RPMI7951 (cell line): ENCODE measurements at places on chromosomes 1 and 21. TPM values are rescaled to one million over a fixed set of nuclear protein-coding genes. Genes with fewer than 3 reads are reported as not detected.

PTCH2 gene
- under 0.01 and 0.12 TPM in 2 replicates for total RNA-seq

FAM151A gene
- total RNA-seq, result not detected in 2 replicates

CELA2B gene
- total RNA-seq, result not detected in 2 replicates

NME7 gene
- 23.2 and 31.1 TPM in 2 replicates for total RNA-seq

SLC44A3 gene
- 0.98 and 1.1 TPM in 2 replicates for total RNA-seq

CFAP107 gene
- total RNA-seq, result not detected in 2 replicates

CRNN gene
- total RNA-seq, result not detected in 2 replicates

HECTD3 gene
- total RNA-seq, result 23.6 and 27.9 TPM in 2 replicates

HSPB7 gene
- total RNA-seq, result 7.1 and 7.9 TPM in 2 replicates

CFHR2 gene
- total RNA-seq, result not detected in 2 replicates

CCDC30 gene
- 0.84 and 2.5 TPM in 2 replicates for total RNA-seq

PTPN22 gene
- 0.59 and 1.1 TPM in 2 replicates for total RNA-seq

FCRL3 gene
- not detected in 2 replicates for total RNA-seq

SELENBP1 gene
- total RNA-seq, result 5.1 and 5.2 TPM in 2 replicates

UBE2J2 gene
- total RNA-seq, result 54.3 and 61.9 TPM in 2 replicates

CACNA1S gene
- not detected in 2 replicates for total RNA-seq

SH2D2A gene
- 0.48 TPM in 1 of 2 replicates, not detected in the other for total RNA-seq

NBPF6 gene
- 2.5 TPM in 2 replicates for total RNA-seq

HSD3B1 gene
- total RNA-seq, result not detected in 2 replicates

PRKCZ gene
- 2.3 and 5.2 TPM in 2 replicates for total RNA-seq

SLC44A5 gene
- total RNA-seq, result 0.12 TPM in 1 of 2 replicates, not detected in the other

ILDR2 gene
- 4.6 and 6.4 TPM in 2 replicates for total RNA-seq

SPATA6 gene
- total RNA-seq, result 6.8 and 7.9 TPM in 2 replicates

HNRNPU gene
- total RNA-seq, result 201 and 226 TPM in 2 replicates

FCMR gene
- total RNA-seq, result 0.68 and 1.7 TPM in 2 replicates

CCDC181 gene
- 0.20 and 1.2 TPM in 2 replicates for total RNA-seq

F3 gene
- 76.5 and 84.8 TPM in 2 replicates for total RNA-seq

RAB3B gene
- total RNA-seq, result 5.5 and 5.6 TPM in 2 replicates

XCL1 gene
- not detected in 2 replicates for total RNA-seq

ARHGEF16 gene
- total RNA-seq, result not detected in 2 replicates

RASAL2 gene
- total RNA-seq, result 5.6 and 8.2 TPM in 2 replicates

GJB3 gene
- not detected in 2 replicates for total RNA-seq

CAMK1G gene
- total RNA-seq, result 4.5 and 7.3 TPM in 2 replicates

TMPRSS3 gene
- total RNA-seq, result not detected in 2 replicates

PADI6 gene
- not detected in 2 replicates for total RNA-seq

SUSD4 gene
- total RNA-seq, result 0.29 and 0.48 TPM in 2 replicates
